ENCODE measurements at places on chromosomes 16 and 17.

DNA sequence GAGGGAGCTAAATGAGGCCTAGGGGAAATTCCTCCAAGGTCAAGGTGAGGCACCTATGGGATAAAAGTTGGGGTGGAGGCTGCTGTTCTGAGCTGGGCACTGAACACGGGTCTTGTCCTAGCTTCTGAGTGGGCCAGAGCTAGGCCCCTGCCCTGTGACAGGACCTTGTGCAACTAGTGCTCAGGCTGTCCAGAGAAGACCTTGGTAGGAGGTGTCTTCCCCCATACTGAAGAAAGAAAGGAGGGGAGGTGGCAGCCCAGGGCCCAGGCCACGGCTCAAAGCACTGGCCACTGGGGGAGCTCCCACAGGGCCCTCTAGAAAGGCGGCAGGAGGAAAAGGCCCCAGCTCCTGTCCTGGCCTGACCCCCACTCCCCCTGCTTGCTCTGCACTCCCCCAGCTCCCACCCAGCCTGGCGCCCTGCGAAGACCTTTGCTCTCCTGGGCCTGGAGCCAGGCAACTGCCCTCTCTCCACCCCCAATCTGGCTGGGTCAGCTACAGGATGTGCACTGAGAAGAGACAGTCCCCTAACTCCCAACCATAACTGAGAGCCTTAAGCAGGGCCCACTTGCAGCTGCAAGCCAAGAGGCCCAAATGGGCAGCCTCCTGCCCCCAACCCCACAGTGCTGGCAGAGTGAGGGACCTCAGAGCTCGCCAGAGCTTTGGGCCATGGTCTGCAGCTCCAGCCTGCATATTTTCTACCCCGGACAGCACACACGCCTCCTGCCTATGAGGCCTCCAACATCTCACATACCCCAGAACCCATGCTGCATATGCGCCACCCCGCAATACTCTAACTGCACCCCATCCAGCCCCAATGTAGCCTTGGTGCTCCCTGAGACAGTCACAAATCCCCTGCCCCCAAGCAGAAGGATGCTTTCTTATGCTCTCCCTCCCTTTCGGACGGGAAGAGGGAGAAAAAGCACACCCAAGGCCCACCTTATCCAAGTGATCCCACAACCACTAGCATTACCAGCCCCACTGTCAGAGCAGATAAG is 15.3 kb downstream of the HSD11B2 start:
- no peak for DNase-seq

- DNase-seq, result no peak
These were observed 80.9 kb upstream of the CBX4 start for GRCh38 chr17:79919862-79920720.

DNA sequence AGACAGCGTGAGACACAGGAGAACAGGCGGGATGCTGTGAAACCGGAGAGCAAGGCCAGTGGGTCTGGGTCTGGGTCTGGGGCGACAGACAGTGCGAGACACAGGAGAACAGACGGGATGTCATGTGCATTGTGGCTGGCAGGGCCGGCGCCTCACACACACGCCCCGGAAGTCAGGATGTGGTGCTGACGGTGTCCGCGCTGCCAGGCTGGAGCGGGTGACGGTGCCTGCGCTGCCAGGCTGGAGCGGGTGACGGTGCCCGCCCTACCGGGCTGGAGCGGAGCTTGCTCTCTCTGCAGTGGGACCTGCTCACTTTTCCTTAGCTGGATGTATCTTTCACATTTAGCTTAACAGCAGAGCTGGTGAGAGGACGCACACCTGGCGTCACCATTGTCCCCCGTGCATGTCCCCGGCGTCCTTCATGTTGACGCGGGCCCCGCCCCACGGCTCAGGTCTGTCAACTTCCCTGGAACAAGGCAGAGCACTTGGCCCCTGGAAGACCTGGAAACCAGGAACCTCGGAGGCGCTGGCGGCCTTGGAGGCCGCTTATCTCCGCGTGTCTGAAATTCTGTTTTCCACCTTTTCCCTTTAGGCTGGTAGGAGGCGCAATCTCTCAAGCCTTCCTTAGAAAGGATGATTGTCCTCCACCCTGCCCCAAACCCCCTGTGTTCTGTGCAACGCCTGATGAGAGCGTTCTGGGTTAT is 43.0 kb upstream of the ZNF750 start:
- DNase-seq, result no peak

- DNase-seq, result no peak
These were observed 30.9 kb upstream of the CRYBA1 start for GRCh38 chr17:29215717-29216116.

DNA sequence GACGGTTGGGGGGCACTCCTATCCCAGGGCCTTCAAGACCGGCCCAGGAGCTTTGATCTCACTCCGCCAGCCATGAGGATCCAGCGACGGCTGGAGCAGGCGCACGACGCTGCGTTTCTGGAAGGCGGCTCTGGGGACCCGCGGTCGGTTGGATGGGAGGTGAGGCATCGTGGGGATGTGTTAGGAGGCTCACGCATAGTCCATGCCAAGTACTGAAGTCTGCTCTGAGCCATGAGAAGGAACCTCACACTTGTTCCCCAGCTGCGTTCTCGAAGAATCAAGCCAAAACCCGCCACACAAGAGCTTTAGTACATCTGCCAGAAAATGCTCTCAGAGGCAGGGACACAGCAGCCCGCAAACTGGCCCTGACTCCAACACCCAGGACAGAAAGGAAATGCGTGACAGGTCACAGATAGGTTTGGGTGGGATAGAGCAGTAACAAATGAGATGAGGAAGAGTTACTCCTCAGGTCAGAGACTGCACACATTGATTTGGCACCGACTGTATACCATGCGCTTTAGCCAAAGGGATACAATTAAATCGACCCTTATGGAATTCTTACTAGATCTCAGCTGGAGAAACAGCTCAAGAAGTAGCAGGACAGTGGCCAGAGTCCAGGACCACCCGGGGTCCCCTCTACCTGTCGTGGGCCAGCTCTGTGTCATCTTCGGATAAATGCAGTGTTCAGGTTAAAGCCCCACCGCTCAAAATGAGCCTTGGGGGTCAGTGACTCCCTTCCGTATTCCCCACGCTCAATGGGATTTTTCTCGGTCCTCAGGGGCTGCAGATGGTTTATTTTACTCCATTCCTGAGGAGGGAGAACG is 6.7 kb upstream of the GSG1L start:
- DNase-seq, result no peak

DNA sequence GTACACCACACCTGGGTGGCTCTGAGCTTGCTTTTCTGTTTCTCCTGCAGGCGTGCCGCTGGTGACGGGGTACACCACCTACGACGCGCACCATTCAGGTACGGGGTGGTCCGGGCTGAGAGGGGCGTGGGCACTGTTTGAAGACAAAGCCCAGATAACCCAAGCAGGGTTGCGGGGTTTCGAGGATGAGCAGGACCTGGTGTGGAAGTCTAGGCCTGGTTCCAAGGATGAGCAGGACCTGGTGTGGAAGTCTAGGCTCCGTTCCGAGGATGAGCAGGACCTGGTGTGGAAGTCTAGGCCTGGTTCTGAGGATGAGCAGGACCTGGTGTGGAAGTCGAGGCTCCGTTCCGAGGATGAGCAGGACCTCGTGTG is 15.4 kb downstream of the IRF8 start:
- DNase-seq, result no peak

GRCh38 chr16:82814059-82814458 is 187.3 kb downstream of the CDH13 start:
- DNase-seq, result no peak

GRCh38 chr16:76656994-76657393 is 379.8 kb downstream of the CNTNAP4 start:
- no peak for DNase-seq

GRCh38 chr17:2233441-2233947 is 70.1 kb downstream of the SMG6 start:
- no peak for DNase-seq

DNA sequence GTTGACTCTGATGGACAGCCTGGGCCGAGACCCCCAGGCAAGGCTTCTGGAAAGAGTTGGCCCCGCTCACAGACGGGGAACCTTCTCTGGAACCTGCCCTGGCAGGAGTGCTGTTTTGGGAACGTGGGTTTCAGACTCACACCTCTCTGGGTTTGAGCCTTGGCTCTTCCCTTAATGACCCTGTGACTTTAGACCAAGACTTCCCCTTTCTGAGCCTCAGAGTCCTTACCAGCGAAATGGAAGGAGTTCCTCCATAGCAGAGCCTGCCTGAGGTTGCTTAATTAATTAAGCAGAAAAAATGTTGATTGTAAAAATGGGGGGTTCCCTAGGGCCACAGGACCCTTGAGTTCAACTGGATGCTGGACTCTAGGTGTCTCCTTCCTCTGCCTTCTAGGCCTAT is 408.2 kb downstream of the SEC14L1 start:
- DNase-seq, result no peak

DNA sequence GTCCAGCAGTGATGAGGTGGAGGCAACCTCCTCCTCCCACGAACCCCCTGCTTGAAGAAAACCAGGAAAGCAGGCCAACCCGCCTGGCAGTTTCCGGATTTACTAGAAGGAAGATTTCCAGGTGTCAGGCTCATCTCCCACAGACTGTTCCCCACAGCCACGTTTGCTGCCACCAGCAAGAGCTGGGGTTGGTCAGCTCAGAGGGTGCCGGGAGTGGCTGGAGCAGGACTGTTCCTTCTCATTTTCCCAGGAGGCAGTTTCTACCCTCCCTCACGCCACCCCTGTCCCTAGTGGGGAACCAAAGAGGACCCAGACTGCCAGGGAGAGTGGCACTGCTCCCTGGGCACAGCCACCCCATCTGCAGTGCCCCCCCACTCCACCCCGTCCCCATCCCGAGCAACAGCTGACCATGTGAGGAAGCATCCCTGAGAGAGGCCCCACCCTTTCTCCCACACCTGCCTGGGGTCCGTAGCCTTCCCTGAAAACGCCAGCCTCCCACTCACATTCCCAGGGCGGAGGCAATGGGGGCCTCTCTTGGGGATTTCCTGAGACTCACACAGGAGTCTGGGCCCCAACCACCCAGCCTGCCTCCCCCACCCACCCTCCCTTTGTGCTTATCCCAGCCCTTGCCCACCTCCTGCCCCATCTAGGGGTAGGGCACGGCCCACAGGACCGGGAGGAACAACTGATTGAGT is 5.9 kb downstream of the KRT17 start:
- no peak for DNase-seq

GRCh38 chr16:58205276-58206036 is 7.5 kb upstream of the CSNK2A2 start:
- no peak for DNase-seq

DNA sequence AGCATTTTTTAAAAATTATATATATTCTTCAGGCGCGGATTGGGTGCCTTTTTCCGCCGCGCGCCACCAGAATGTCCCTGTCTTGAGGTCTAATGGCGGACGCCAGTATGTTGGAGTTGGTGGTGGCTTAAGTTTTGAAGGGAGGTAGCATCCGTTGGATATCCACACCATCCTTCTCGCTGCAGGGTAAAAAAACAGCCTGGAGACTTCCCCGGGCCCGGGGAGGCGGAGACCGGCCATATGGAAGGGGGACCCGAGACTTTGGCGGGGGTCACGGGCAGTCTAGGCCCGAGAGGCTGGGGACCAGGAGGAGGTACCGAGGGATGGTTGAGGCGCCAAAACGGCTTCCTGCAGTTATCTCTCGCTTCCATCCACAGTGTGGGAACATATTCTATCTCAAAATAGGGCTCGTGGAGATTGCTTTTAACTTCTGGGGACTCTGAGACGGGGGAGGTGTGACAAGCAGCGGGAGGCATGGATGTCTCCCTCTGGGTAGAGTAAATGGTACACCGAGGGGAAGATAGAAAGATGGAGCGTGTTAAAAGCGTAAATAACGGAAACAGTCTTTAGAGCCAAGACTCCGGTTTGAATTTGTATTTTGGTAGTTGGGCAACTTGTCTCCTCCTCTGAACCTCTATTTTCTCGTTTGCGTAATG is at the start of gene SF3B3:
Gene SF3B3 (plus strand): TSS at position 74 of the 656 bp plus-strand sequence. CDS start 2,841 bp downstream, outside the sequence.
- DNase-seq, result peak; percentile 77

GRCh38 chr17:52158450-52159042 is at the start of gene CA10:
Gene CA10 (minus strand): TSS chr17:52158714.
- no peak for DNase-seq

- DNase-seq, result no peak
These were observed 257.9 kb downstream of the SOX9 start for GRCh38 chr17:72378414-72379390.

- no peak for DNase-seq
These were observed at the start of gene DPEP3 for GRCh38 chr16:67979955-67980678. Gene DPEP3 (minus strand): TSS chr16:67980499. CDS start chr16:67980380, 119 bp downstream.

GRCh38 chr17:4956493-4957061 is 5.7 kb downstream of the ENO3 start:
- no peak for DNase-seq

Measured in nucleus accumbens (tissue), 56 donors.